ENCODE measurements at places on chromosomes 12 and 14.

DNA sequence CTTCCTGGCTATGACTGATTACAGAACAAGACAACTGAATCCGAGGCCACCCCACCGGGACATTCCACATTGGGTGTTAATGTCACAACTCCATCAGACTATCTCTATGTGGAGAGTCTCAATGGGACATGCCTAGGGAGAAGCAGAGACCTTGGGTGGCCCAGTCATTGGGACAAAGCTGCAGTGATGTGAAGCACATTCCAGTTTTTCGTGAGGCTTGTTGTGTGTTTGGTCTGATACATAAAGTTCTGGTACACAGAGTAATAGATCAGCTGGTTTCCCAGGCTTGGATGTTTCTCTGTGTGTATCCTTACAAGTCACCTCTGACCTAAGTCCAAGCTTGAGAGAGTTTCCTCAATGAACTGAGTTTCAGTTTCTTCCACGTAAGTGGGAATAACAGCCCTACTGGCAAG is 42.3 kb downstream of the CPM start:
- no peak for DNase-seq

DNA sequence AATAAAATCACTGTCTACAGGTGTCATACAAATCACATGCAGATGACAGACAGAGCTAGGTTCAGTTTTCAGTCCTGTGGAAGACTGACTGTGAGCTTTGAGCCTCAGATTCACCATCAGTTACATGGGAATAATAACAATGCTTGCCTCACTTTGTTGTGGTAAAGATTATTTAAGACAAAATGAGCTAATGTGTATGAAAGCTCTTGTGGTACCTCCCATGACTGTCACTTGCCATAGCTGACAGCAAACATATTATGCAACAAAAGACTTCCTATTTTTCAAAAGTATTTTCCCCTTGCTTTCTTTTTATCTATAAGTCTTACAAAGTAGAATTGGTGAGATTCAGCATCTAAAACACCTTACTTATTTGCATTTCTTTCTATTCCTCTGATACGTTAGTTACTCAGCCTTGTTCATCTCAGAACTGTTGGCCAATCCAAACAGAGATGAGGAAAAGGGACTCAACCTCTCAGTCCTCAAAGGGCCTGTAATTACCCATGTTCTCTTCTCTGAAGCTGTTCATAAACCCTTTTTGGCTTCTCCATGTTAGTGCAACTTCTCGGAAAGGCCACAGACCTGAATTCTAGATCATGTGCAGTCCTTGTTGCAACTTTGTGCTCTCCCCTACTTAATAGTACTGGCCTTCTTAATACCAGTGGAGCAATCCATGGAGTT is 8.8 kb upstream of the DDHD1 start:
- DNase-seq: no peak

DNA sequence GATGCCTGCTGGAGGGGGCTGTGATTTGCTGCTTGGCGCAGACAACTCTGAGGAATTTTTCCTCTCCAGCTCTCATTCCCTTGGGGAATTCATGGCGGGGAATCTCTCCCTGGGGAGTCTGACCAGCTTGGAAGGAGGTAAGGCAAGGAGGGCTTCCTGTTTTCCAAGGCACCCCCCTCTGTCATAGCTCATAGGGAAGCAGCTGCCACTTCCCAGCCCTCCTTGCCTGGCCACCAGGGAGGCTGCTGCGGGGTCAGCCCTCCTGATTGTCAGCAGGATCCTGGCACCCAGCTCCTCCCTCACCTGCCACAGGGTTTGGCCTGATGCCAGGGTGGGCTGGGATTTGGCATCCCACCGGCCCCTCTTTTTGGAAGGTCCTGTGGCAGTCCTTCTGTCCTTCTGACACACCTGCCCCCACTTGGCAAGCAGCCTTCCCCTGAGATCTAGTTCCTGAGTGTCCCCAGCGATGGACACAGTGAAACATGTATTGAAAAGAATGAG is 74.9 kb downstream of the TSPAN9 start:
- DNase-seq: no peak

GRCh38 chr12:6684609-6685008 is 4.6 kb downstream of the ZNF384 start:
- peak; percentile 39 for DNase-seq

GRCh38 chr12:198705-199104 is 15.3 kb downstream of the SLC6A12 start:
- no peak for DNase-seq

DNA sequence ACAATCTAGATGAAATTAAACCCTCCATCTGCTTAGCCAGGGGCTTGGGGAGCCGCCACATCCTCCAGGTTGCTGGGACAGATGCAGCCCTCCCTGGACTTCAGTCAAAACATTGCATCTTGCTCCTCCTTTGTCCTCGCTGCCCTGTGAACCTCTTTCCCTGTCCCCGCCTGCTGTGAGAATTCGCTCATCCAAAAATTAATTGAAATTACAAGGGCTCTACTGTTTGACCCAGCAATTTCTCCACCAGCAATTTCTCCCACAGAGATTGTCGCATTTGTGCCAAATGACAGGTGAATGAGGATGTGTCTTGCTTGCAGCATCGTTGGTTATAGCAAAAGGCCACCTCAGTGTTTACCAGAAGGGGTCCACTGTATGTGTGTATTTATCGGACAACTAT is 5.0 kb upstream of the POP5 start:
- DNase-seq: no peak

DNA sequence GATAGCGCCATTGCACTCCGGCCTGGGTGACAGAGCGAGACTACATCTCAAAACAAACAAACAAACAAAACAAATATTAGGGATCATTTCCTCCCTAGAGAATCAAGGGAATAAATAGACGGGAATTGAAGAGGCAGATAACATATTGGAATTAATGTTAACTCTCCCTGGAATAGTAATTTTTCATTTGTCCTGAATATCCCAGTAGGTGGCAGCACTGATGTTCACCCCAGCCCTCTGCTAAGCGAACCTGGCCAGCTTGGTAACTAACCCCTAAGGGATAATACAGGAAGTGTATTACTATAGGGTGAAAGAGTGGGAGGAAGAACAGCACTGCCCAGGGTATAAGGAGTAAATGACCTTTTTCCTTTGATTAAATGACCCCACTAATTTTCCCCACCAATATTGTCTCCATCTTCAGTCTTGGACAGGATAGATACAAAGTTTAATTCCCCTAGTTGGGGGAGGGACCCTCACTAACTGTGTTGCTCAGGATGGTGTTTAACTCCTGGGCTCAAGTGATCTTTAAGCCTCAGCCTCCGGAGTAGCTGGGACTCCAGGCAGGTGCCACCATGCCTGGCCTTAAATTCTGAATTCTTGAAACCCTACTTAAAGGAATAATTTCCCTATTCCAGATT is 40.5 kb downstream of the SLC2A14 start:
- peak; percentile 36 for DNase-seq
